ENCODE measurements at places on chromosomes 7 and 10.

DNA sequence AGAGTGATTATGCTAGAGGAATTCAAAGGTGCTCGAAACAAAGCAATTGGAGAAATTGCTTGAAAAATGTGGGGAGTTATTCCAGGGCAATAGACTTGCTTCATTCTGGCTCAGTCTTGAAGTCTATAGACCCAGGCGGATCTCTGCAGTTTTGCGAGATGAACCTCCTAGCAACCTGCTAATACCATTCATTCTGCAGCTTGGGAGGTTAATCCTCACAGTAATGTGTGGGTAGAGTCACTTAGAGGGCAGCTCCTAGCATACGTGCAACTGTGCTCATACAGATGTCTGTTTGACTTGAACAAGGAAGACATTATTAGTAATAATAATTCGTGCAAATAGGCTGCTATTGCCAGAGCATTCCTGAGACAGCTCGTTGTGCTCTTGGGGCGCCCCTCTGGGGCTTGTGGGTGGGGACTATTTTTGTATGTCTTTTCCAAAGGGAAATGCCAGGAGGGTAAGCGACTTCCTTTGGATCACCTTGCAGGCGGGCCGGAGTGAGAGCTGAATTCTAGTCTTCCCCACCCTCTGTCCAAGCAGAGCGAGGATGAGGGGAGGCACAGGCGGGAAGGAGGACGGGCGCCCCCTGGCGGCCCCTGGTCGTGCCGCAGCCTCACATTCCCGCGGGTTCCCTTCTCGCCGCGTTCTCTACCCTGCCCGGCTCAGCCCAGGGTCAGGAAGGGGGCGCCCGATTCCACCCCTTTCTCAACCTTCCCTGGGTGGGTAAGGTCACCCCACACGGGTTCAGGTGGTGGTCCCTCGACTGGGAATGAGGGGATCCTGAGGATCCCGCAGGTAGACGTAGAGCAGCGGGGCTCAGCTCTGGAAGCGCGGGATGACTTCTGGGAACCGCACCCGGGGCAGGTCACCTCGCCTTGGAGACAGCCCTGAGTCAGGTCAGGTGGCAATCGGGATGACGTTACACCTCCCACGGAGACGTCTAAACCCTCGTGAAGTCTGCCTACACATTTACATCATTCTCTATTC lies 241.5 kb downstream of the PHTF2 start:
- DNase-seq: peak; percentile 28

GRCh38 chr10:86757113-86757972 lies 924 bp downstream of the BMPR1A start:
- DNase-seq: no peak

GRCh38 chr7:30367561-30367960 lies 83.2 kb downstream of the ZNRF2 start:
- no peak for DNase-seq

DNA sequence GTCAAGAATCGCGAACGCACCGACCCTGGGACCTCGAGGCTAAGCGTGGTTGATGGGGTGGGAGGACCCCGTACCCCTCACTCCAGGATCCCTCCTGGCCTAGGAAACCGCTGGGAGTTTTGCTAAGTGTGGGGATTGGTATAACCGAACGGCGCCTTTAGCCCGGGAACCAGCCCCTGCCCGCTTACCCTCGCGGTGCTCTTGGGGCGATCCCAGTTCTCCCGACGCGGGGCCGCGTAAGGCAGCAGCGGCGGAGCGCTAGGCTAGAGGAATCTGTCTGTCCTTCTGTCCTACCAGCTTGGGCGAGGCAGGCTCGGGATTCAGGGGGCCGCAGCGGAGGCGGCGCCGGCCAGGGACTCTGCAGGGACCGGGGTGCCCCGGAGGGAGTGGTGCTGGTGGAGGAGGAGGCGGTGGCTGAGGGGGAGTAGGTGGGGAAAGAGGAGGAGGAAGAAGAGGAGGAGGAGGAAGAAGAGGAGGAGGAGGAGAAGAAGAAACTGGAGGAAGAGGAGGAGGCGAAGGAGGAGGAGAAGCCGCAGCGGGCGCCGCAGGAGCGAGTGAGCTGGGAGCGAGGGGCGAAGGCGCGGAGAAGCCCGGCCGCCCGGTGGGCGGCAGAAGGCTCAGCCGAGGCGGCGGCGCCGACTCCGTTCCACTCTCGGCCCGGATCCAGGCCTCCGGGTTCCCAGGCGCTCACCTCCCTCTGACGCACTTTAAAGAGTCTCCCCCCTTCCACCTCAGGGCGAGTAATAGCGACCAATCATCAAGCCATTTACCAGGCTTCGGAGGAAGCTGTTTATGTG lies 439 bp upstream of the EMX2 start:
- no peak for DNase-seq

- no peak for DNase-seq
These were observed 4.6 kb downstream of the H2BK1 start for GRCh38 chr7:151205730-151206129.

DNA sequence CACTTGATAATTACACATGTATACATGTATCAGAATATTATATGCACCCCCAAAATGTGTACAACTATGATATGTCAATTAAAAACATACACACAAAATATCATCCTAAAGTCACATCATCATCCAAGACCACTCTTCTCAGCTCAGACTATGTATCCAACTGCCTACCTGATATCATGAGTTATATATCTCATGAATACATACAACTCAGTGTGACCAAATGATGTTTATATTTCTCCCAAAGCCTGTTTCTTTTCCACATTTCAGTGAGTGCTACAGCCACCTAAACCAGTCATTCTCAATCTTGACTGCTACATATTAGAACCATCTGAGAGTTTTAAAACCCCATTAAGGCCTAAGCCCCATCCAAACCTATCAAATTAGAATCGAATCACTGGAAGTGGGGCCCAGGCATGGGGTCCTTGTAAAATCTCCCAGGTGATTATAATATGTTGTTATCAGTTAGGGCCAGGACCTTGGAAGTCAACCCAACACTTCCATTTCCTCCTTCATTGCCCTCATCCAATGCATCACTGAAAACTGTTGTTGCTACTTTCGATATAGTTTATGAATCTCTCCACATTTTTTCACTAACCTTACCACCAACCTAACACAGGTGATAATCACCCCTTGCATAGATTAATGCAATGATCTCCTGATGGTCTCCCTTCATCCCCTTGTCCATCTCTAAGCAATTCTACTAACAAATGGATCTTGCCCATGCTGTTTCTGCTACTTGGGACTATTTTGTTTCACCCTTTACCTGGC lies 53.8 kb upstream of the ITGB8 start:
- DNase-seq: no peak

DNA sequence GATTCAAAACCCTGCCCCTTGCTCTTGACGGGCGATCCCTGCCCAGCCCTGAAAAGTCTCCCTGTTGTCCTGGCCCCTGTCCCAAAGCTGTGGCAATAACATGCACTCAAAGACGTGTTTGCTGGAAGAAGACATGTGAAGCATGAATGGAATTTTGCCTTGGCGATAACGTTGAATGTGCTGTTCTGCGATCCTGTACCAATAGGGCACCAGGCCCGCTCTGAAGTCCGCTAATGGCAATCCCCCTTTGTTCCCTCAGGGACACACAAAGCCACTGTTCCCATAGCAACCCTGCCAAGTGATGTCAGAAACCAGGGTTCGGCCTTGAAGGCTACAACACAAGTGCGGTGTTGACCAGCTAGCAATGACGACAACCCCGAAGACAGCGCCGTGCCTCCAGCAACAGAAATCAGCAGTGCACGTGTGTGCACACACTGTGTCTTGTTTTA lies 284.6 kb downstream of the KLF6 start:
- no peak for DNase-seq

Data from stimulated activated CD8-positive, alpha-beta memory T cell treated with anti-CD3 and anti-CD28 coated beads, Interleukin-7, amount 100 ng/mL, for 48 hours (primary cell).